ENCODE measurements at places on chromosomes 6 and 20. TPM values are rescaled to one million over a fixed set of nuclear protein-coding genes. Genes with fewer than 3 reads are reported as not detected.

- no peak for DNase-seq
Measured at GRCh38 chr6:79230149-79230548, 4.3 kb downstream of the HMGN3 start.

GRCh38 chr20:45012682-45013302 lies 46.5 kb downstream of the STK4 start:
- no peak for DNase-seq

DNA sequence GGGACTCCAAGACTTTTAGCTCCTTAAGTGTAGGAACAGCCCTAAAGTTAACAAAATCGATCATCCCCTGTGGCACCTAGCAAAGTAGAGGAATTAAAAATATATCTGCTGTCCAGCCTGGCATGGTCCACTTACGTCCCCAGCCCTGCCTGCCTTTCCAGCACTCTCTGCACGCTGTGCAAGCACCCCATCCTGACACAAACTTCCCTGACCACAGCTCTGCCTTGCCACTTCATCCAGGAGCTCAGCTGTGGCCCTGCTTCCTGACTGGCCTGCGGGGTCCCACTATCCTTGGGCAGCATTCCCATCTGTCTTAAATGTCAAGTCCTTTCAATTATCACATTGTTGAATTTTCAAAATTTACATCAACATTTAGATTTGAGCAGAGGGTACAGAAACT lies 39.0 kb downstream of the BLOC1S5 start:
- DNase-seq, result no peak

DNA sequence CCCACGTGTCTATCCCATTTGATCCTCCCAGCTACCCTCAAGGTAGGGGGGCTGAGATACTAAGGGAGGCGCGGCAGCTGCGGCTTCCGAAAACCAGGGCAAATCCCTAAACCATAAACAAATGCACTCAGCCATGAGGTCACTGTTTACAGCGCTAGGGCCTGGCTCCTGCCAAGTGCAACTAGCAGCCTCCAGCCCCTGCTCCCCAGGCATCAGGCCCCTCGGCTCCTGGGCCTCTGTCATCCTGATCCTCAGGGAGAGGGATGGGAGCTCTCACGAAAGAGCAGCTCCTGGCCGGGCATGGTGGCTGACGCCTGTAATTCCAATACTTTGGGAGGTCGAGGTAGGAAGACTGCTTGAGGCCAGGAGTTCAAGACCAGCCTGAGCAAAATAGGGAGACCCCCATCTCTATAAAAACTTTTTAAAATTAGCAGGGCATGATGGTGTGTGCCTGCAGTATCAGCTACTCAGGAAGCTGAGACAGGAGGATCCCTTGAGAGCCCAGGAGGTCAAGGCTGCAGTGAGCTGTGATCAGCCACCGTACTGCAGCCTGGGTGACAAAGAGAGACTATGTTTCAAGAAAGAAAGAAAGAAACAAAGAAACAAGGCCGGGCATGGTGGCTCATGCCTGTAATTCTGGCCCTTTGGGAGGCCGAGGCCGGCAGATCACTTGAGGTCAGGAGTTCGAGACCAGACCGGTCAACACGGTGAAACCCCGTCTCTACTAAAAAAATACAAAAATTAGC lies 42.5 kb upstream of the TLDC2 start:
- DNase-seq, result peak; percentile 89

DNA sequence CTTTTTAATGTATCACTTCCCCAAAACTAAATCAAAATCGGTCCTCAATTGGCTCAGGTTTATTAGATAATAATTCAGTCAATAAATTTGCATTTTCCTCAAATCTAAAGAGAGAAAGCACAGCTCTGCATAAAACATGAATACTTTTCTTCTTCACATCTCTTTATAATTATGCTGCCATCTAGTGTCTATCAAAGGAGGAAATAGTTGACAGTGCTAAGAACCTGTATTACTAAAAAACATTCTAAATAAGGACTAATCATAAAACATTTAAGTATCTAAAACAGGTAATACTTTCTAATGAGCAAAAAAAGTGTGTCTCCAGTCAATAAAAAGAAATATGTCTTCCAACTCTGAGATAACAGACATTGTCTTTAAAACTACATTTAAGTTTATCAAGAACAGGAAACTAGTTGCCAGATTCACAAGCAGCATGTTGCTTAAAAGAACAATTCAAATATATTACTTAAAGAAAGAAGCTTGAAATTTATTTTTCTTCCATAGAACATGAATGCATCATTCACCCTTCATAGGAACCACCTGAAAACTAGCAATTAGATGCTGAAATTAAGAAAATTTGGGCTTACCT lies 56.5 kb upstream of the DST start:
- DNase-seq, result no peak

DNA sequence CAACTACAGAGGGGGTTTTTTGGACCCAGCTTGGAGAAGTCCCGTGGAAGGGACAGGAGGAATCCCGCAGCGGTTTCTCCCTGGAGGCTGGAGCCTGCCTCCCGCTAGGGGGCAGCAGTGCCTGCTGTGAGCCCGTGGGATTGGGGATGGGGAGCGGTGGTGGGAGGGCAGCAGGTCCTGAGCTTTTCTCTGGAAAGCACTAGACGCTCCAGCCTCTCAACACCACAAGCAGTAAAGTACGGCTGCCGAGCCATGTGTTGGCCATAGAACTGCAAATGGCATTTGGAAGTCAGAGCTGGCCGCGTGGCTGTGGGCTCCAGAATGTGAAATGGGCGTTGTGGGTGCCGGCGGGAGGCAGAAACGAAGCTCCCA lies 47.8 kb downstream of the GMPR start:
- DNase-seq, result peak; percentile 66

- DNase-seq, result no peak
Measured at GRCh38 chr20:51097351-51098120, 74.6 kb upstream of the KCNG1 start.

Gene OR2H2
- 3.7 TPM for polyA plus RNA-seq

GRCh38 chr6:217048-217659 lies 75.1 kb upstream of the DUSP22 start:
- DNase-seq, result peak; percentile 24

Gene NPBWR2
- not detected for polyA plus RNA-seq

GRCh38 chr6:53236241-53236640 lies 87.6 kb upstream of the GCM1 start:
- DNase-seq, result no peak

DNA sequence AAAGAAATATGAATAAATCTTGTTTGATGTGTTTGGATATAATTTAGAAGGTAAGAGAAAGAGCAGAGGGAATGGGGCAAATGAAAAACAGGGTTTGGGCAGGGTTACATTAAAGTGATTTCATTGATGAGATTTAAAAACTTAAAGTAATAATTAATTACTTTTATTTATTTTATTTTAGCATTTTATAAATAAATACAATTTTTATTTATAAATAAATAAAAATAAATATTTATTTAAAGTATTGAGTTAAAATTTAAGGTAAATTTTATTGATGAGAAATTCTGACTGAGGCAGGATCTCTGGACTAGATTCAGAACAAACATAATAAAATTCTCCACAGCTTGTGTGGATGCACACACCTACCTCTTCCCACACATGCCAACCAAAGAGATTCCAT lies 584.1 kb upstream of the BTBD3 start:
- no peak for DNase-seq

GRCh38 chr6:31871046-31871659 lies 7.6 kb downstream of the SLC44A4 start:
- DNase-seq, result no peak

GRCh38 chr6:121826156-121826810 lies 390.8 kb downstream of the GJA1 start:
- no peak for DNase-seq

Gene AKIRIN2
- polyA plus RNA-seq, result 65.2 TPM

Gene FNDC11
- 147 TPM for polyA plus RNA-seq

Gene NELFE
- 292 TPM for polyA plus RNA-seq

DNA sequence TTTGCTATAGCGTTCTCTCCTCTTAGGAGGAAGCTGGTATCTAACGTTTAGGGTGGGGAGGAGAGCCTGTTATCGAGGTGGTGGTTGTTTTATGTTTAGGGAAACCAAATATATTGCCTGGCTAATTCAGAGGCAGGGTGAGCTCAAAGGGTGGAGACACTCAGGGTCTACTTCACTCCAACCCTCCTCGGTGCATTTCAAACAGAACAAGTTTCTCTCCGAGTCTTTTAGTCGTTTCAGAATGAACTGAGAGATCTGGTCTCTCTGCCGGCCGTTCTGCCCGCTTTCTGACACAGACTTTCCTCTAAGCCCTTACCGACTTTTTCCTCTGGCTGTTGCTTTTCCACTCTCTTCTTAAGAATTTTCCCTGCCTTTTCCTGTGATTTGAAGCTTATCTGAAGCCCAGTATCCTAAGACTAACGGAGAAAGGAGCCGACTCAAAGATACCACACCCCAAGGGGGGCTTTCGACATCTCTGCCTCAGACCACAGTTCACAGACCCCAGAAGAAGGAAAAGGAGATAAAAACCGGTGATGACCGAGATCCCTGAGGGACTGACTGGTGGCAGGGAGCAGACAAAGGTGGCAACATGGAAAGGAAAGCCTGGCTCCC lies 865 bp downstream of the STK38 start:
- DNase-seq, result peak; percentile 30

GRCh38 chr20:36481380-36482043 lies 59.8 kb upstream of the MYL9 start:
- no peak for DNase-seq

Gene GSTA1
- 577 TPM for polyA plus RNA-seq

Gene CDH4
- polyA plus RNA-seq, result 1.4 TPM

GRCh38 chr20:11072982-11073381 lies 399.2 kb upstream of the JAG1 start:
- DNase-seq, result no peak

Gene DNAH8
- polyA plus RNA-seq, result 19.0 TPM

DNA sequence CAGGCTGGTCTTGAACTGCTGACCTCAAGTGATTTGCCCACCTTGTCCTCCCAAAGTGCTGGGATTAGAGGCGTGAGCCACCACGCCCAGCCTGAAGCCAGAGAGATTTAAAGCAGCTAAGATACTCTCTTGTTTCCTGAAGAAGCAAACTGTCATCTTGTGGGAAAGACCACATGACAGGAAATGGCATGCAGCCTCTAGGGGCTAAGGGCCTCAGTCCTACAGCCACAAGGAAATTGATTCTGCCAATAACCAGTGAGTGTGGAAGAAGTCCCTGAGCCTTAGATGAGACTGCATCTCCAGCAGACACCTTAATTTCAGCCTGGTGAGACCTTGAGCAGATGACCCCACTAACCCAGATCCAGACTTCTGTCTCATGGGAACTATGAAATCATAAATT lies 40.9 kb downstream of the KIZ start:
- DNase-seq, result no peak

DNA sequence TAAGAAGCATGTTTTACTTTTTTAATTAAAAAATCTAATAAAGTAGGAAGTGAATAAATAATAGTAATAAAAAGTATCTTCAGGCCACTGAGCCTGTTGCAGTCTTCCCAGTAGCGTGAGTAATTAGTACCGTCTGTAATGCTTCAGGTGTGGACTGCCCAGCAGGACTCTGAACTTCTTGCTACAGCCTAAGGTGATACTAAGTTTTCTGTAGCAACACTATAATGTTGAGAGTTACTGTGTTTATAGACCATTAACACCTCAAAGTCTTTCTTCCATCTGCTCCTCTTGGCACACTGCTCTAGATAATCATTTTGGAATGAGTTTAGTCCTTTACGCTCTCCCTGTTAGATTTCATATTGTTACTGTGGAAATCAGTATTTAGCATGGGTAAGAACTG lies 28.4 kb downstream of the VAPB start:
- DNase-seq, result no peak

- no peak for DNase-seq
Measured at GRCh38 chr6:25503686-25504085, 148.3 kb upstream of the SCGN start.

Gene KHDC1
- 8.5 TPM for polyA plus RNA-seq

Gene GDAP1L1
- 2.7 TPM for polyA plus RNA-seq

Gene FOXP4
- 38.0 TPM for polyA plus RNA-seq

DNA sequence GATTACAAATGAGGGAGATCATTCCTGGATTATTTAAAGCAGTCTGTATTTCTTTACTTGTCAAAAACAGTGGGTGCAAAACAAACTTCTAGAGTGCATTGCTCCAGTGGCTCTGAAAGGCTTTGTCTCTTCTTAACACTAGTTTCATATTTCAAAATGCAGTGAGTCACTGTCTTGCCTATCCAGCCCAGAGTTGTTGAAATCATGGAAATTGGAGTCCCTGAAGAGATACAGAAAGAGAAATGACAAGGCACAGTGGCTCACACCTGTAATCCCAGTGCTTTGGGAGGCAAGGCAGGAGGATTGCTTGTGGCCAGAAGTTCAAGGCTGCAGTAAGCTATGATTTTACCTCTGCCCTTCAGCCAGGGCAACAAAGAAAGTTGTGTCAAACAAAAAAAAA lies 11.3 kb downstream of the SLC2A12 start:
- DNase-seq, result no peak

- no peak for DNase-seq
Measured at GRCh38 chr6:34506718-34507117, 40.8 kb downstream of the PACSIN1 start.

DNA sequence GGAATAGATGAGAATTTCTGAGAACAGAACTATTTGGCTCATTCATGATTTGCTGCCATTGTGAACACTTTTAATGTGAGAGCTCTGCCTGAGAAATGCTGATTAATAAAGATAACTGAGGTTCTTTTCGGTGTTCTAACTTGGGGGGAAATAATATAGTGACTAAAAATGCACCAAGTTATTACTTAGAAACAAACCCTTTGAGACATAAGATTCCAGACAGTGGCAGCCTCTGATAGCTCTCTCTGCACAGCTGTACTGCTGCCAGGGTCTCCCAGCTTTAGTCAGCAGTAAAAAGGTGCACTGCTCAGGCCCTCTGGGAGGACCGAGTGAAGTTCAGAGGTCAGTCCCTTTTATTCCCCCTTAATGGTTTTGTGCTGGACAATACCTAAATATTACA lies 2.5 kb upstream of the PRDM1 start:
- no peak for DNase-seq

- DNase-seq, result no peak
Measured at GRCh38 chr6:90083891-90084290, 189.6 kb downstream of the GJA10 start.

GRCh38 chr20:63689046-63690002 lies 7.1 kb upstream of the TNFRSF6B start:
- DNase-seq, result no peak

Gene CCN2
- polyA plus RNA-seq, result 50.4 TPM

Gene TSHZ2
- 13.0 TPM for polyA plus RNA-seq

Gene CUL9
- polyA plus RNA-seq, result 101 TPM

Gene ERVFRD-1
- polyA plus RNA-seq, result 0.16 TPM

GRCh38 chr20:17825960-17826843 lies 126.4 kb downstream of the BANF2 start:
- DNase-seq, result no peak

Gene TMC2
- polyA plus RNA-seq, result 0.59 TPM

Measured in testis (tissue), 5 donors.